ENCODE measurements at places on chromosomes 5 and 9.

DNA sequence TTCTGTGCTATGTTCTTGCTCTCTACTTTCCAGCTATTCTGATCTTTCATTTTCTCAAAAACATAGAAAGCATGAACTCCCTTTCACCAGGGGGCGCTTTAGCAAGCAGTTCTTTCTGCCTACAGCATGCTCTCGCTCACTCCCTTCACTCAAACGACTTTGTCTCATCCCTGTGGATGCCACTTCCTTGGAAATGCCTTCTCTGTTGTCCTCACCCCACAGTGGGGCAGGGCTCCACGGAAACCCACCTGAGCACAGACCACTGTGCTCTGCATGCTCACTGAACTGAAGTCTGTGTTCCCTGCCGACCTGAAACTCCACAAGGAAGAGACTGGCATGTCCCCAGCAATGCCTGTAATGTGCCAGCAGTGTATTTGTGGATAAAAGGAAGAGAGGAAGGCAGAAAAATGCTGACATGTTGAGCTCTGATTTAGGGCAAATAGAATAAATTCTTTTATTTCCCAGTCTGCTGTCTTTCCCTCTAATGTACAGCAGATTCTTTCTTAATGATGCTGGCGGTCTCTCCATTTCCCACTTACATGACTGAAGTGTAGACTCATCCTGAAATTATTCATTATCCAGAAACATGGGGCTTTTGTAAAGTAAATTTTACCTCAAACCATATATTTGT is 4.9 kb upstream of the ROR2 start:
- peak; percentile 81 for DNase-seq

- DNase-seq = no peak
These were observed 32.1 kb downstream of the MTMR12 start for GRCh38 chr5:32280656-32281081.

DNA sequence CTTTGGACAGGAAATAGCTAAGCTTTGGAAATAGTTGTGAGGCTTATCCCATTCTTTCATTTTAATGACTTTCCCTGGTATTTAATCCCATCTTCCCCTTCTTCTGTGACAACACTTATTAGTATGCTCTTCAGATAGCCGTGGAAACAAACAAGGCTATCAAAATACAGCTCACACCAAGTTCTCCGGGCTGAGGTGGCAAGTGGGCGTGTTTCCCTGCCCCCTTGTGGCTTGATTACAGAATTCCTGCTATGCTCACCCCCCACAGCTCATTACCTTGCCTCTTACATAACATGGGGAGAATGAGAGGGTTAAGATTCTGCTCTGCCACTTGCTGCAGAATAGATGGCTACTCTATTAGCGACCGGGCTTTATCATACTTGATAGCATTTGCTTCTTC is 437.1 kb upstream of the TLE4 start:
- DNase-seq = peak; percentile 71

DNA sequence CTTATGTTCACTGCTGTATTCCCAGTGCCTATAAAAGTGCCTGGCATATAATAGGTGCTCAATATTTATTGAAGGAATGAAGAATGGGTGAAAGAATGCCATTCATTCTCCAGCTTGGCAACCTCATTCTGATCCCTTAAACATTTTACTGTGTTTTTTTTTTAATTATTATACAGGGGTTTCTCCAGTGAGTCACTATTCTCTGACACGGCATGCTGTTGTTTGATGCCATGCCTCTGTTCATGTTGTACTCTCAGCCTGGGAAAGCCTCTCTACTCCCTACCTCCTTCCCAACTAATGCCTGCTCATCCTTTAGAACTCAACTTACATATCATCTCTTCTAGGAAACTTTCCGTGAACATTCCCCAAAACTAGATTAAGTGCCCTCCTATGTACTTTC is 70.2 kb upstream of the PHF24 start:
- no peak for DNase-seq

- DNase-seq = no peak
These were observed 98.9 kb upstream of the SPATA31D4 start for GRCh38 chr9:81829195-81829882.

DNA sequence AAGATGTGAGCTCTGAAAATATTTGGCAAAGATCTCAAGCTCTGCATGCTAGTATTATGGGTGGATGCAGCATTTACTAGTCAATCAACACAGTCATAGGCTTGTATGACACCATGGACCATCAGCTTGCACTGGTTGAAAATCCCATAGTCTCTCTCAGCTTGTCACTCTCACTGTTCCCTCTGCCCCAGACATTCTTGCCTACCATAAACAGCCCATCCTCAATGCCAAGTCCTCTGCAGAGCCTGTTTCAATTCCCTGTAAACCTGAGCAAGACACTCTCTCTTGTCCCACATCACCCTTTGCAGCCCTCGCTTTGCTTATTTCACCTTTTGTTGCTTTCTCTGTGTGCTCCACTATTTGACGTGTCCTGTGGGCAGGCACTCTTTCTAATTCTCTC is 264.6 kb downstream of the ICE1 start:
- DNase-seq = no peak

- DNase-seq = no peak
These were observed 23.5 kb upstream of the CARTPT start for GRCh38 chr5:71695595-71695994.

GRCh38 chr9:127316586-127317323 is 52.2 kb downstream of the GARNL3 start:
- DNase-seq = peak; percentile 29

DNA sequence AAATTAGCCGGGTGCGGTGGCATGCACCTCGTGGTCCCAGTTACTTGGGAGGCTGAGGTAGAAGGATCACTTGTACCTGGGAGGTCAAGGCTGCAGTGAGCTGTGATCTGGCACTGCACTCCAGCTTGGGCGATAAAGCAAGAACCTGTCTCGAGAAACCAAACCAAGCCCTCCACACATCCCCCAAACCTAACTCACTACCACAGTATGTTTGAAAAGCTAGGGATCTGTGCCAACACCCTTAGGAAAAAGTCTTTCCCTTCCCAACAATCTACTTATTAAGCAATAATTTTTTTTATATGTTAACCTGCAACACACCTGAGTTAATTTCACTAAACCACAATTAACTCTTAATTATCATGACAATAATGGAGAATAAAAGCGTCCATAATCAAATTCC is 2.2 kb downstream of the UBTD2 start:
- no peak for DNase-seq

DNA sequence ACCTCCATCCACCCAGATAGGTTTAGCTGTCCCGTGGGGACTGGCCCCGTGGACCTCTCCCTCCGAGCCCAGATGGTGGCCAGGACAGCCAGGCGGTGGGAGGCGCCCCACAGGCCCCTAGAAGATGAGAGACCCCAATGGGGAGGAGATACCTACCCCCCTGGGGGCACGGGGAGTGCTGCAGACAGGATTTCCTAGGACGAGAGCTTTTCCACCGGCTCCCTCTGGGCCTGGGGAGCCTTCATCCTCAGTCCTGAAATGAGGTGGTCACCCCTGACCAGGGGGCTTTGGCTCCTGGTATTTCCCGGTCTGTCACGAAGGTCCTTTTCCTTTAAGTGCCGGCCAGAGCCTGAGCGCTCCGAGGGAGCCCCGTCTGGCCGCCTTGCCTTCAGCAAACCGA is 46.8 kb downstream of the MRPL36 start:
- no peak for DNase-seq

DNA sequence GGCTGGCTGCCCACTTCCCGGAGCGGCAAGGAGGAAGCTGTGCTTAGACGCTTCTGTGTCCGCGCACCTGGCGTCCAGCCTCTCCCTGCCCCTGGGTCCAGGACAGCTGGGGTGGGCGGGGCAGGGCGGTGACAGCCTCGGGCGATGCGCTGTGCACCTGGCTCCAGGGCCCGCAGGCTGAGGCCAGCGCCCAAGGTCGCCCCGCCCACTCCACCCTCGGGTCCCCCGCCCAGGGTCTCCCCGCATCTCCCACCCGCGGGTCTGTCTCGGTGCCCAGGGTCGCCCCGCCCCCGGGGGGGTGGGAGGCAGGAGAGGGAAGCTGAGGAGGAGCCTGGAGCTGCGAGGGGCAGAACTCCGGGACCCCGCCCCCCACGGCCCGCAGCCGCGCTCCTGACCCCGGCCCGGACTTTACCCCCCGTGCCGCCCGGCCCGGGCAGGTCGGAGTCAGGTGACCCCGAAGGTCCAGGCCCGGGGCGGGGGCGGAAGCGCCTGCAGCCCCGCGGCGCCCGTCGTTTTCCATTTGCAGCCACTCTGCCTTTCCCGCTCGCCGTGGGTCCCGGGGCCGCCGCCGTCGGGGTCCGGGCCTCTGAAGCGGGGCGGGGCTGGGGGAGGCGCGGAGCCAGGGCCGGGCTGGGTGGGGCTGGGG is at the start of gene ENTPD8:
TSS of gene ENTPD8 (minus strand) at position 69 of the 646 bp plus-strand sequence. CDS start 3,072 bp downstream, outside the sequence.
- DNase-seq = no peak

DNA sequence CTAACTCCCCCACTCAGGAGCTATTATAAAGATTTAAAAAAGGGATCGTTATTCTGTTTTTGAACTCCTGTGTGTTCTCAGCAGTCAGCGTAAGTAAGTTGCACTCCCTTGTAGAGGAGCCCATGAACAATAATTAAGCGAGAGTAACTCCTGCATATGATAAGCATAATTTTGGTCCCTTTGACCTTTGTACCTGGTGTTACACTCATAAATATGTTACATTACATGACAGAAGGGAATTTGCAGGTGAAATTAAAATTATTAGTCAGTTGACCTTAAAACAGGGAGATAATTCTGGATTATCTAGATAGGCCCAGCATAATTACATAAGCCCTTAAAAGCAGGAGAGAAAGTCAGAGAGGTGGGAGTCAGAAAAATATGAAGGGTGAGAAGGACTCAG is 197.3 kb downstream of the KCTD16 start:
- no peak for DNase-seq

- no peak for DNase-seq
These were observed 101.8 kb downstream of the SPRY4 start for GRCh38 chr5:142222866-142223558.

DNA sequence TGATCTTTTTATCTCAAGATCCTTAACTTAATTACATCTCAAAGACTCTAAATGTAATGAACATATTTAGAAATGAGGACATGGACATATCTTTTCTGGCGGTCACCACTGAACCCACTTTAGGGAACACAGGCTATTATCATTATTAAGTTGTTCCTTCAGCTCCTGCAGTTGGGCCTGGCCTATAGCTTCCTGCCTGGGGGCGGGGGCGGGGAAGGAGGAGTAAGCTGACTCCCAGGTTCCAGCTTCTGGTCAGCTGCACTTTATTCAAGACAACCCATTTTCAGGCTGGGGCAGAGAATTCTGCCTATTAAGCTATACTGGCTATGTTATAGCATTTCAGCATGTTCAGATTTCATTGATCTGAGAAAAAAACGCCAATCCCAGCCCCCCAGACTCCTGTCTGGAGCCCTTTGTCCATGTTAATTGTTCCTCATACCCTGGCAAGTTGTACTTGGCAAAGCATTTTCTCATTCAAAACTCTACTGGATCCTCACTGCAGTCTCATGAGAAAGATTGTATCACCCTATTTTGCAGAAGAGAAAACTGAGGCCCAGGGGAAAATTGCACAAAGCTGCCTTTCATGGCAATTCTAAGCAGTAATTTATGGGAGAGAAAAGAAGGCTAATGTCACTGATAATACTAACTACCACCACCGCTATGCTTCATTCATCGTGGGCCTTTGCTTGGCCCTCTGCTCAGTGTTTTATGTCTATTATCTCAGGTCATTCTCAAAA is 25.1 kb downstream of the COL15A1 start:
- DNase-seq = no peak

DNA sequence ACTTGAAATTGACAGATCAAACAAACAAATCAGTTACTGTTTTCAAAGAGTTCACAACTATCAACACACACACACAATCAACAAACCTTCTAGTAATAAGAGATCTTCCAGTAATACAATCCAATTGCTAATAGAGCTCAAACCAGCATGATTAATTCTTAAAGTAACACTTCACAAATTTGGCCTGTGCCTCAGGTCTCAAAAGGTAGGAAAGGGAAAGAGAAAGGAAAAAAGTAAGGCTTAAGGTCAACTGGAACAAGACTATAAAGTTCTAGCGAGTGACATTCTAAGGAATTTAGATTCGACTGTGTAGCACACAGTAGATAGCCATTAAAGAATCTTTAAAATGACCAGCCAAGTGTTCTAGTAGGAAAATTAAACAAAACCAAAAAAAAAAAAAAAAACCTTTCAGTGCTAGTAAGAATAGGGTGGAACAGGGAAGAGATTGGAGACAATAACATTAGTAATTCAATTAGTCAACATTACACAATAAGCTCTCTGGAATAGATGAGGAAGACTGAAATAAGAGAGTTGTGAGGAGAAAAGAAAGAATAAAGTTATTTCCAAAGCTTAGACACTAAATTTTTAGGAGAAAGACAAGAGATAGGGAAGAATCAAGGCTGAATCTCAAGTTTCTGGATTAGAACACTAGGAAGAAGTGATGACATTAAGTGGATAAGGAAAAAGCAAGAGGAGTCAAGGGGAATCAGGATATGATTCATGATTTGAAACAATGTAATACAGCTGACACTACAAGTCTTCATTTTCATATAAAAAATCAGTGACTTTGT is 86.1 kb downstream of the FBXL17 start:
- DNase-seq = peak; percentile 23

GRCh38 chr5:32507738-32508434 is 63.3 kb upstream of the ZFR start:
- DNase-seq = peak; percentile 96

GRCh38 chr9:109716631-109717030 is 63.4 kb upstream of the PALM2AKAP2 start:
- no peak for DNase-seq

DNA sequence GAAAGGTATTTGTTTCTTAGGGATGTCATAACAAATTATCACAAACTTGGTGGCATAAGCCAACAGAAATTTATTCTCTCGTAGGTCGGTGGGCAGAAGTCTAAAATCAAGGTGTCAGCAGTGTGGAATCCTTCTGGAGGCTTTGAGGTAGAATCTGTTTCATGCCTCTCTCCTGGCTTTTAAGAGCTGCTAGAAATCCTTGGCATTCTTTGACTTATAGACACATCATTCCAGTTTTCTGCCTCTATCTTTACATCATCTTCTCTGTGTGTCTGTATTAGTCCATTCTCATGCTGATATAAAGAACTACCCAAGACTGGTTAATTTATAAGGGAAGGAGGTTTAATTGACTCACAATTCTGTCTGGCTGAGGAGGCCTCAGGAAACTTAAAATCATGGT is 488.1 kb upstream of the PAPPA start:
- DNase-seq = no peak

DNA sequence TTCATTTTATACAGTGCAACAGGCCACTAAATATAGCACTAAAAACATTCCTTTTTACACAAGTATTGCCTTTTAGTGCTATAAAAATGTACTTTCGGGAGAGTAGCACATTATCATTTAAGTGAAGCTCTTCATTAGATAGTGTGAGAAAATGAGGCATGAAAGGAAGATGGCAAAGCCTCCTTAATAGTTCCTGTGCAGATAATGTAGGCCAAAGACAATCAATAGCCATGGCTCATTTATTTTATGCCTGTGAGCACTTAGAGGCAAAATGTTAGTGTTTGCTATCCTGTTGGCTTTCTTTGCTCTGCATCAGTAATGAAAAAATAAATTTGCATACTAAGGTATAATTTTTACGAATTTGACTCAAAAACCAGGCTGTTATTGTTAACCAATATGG is 929.5 kb upstream of the C9orf72 start:
- DNase-seq = no peak

- peak; percentile 49 for DNase-seq
These were observed 11.4 kb downstream of the GCNT4 start for GRCh38 chr5:75040973-75041372.

GRCh38 chr5:112024221-112024620 is 267.2 kb upstream of the NREP start:
- no peak for DNase-seq
